ENCODE measurements at places on chromosomes 2 and 18.

- peak; percentile 92 for DNase-seq
Measured at GRCh38 chr2:28359222-28360057, 33.2 kb upstream of the FOSL2 start.

DNA sequence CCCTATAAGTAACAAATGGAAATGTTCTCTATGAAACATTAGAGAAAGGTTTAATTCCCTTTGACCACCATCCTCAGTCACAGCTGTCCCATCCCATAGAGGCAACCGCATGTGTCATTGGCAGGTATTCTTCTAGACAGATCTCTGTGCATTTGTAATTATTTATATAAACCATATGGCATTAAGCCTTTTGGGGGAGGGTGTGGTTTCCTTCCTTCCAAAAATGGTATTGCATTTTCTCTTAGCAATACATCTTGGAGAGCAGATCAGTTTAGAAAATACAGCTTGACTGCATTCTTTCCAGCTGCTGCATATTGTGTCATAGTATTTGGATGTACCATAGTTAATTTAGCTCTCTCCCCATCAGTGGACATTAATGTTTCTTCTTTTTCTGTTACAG is 57.7 kb downstream of the LCLAT1 start:
- DNase-seq = no peak

- no peak for DNase-seq
Measured at GRCh38 chr2:48883661-48884060, 128.1 kb upstream of the LHCGR start.

DNA sequence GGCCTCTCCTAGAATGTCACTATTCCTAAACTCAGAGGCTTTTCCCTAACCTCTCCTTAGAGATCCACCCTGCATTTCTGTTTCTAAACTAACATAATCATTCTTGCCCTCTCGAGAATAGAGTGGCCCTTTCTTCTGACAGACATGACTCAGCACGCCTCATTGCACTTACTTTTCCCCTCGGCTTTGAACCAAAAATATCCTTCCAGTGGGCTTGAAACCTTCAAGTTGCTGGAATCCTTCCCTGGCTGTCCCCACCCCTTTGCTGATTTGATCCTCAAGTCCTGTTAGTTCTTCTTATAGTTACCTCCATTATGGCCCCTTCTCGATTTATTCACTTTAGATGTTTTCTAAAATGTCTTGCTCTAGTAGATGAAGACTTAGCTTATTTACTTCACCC is 158.0 kb downstream of the LTBP1 start:
- DNase-seq = peak; percentile 34
